ENCODE measurements at places on chromosomes 7 and 10.

GRCh38 chr7:33050535-33051318 lies 11.8 kb downstream of the NT5C3A start:
- no peak for DNase-seq

- DNase-seq, result no peak
Measured at GRCh38 chr7:39451901-39452300, 114.3 kb upstream of the YAE1 start.

DNA sequence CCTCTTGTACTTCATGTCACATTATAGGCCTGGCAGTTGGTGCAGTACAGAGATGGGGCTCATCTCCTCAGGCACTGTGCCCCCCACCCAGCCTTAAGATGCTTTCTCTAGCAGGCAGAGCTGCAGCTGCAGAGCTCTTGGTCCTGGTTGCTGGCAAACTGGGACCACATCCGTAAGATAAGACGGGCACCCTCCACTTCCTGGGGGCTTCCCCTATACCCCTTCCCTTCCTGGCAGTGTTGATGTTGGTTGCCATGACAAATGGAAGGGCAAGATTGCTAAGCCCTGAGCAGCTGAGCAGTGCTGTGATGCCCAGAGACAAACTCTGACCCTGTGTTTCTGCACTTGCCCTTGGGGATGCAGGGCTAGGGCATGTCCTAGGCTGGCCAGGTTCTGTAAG lies 103.4 kb upstream of the ANLN start:
- DNase-seq, result no peak

DNA sequence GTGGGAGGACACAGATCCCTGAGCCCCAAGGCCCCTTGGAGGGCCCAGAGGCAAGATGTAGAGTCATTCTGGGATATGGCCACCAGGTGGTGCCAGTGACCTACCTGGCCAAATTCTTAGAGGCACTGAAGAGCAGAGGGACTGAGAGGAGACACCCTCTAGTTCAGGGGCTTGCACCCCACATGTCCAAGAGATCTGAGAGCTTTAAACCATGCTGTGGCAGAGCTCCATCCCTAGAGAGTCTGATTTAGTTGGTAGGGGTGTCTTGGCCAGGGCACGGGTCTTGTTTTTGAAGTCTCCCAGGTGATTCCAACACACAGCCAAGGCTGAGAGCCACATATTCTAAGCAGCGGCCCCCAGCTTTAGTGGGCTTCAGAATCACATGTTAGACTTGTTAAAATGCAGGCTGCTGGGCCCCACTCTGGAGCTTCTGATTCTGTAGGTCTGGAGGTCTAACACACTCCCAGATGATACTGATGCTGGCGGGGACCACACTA lies 52.5 kb downstream of the PRF1 start:
- no peak for DNase-seq

DNA sequence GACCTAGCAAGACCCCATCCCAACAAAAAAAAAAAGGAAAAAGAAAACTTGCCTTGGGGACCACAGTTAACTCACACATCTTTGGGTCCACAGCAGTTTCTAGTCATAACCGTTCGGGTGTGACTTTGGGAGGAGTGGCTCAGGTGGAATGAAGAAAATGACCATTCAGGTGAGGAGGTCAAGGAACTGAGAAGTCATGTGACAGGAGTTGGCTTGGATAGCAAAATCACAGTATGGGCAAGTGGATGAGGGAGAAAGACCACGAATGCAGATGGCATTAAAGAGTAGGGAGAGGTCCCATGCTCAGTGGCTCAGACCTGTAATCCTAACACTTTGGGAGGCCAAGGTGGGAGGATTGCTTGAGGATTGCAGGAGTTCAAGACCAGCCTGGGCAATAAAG lies 17.1 kb upstream of the CNOT4 start:
- DNase-seq, result no peak

DNA sequence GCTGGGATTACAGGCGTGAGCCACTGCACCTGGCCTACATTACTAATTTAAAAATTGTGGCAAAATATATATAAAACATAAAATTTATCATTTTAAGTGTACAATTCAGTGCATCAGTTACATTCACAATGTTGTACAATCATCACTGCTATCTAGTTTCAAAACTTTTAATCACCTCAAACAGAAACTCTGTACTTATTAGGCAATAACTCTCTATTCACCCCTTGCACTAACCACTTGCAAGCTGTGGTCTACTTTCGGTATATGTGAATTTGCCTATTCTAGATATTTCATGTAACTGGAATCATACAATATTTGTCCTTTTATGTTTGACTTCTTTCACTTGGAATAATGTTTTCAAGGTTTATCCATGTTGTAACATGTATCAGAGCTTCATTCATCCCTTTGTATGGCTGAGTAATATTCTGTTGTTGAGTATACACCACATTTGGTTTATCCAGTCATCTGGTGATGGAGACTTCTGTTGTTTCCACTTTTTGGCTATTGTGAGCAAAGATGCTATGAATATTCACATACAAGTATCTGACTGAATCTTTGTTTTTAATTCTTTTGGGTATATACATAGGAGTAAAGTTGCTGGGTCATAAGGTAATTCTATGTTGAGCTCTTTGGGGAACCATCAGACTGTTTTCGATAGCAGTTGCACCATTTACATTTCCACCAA lies 14.3 kb upstream of the ELOVL3 start:
- DNase-seq, result no peak

DNA sequence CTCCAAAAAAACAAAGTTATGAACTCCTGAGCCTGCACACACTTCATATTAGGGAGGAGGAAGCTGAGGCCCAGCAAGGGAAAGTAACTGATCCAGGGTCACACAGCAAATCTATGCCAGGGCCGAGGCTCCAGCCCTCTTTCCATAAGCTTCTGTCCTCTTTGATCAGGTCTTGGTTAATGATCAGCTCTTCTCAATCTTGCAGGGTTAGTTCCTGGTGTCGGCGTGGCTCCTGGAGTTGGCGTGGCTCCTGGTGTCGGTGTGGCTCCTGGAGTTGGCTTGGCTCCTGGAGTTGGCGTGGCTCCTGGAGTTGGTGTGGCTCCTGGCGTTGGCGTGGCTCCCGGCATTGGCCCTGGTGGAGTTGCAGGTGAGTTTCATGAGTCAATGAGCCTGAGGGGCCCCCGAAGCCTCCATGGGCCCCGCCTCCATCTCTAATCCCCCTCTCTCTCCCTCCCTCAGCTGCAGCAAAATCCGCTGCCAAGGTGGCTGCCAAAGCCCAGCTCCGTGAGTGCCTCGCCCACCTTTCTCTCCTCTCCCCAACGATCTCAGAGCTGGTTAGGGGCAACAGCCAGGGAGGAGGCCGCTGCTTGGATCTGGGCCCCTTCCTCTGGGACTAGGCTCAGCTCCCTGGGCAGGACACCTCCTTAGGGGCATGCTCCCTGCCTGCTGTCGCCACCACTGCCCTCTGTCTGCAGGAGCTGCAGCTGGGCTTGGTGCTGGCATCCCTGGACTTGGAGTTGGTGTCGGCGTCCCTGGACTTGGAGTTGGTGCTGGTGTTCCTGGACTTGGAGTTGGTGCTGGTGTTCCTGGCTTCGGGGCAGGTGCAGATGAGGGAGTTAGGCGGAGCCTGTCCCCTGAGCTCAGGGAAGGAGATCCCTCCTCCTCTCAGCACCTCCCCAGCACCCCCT lies 23.7 kb upstream of the LIMK1 start:
- no peak for DNase-seq

- DNase-seq, result no peak
Measured at GRCh38 chr10:77841711-77842375, 84.7 kb downstream of the DLG5 start.

DNA sequence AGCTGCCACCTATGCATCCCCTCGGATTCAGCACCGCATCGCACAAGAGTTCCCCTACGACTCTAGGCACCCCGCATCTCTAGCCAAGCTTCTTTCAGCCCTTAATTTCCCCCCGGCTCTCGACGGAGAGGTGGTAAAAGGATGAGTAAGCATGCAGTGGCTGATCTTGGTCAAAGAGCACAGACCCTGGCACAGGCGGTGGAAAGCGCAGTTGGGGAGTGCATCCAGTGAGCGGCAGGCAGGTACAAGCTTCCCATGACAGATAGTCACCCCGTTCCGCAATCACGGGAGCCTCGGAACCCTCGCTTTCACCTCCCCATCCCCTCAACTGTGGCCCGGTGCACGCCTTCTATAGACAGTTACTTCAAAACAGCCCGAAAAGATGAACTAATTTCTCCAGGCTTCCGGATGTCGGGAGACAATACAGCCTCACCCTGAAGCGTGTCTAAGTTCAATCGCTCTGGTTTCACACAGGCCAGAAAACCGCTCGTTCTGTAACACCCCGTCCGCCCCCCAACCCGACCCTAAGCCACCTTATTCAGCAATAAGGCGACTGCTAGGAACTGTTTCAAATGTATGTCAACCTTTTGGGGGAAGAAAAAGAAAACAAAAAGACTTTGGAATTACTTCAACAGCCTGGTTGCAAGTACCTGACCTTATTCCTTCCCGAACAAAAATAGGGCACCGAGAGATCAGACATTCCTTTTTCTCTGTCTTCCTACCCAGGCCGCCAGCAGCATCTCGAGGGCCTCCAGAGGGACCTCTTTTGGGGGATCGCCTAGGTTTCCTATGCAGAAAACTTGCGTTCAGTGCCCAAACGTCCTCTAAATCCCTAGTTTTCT lies 1.4 kb downstream of the RHEB start:
- no peak for DNase-seq

DNA sequence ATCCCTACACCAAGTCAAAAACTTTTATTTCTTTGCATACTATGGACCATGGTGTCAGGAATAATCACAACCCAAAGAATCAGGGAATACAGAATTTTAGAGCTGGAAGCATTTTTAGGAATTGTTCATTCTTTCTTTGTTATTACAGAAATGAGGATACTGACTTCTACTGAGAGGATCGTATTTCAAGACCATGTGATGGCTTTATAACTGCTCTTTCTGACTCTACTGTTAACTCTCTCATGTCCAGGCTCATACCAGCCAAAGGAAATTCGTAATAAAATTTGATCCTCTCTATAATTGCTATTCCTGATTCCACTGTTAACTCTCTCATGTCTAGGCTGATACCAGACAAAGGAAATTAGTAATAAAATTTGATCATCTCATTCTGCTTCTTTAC lies 1050.9 kb upstream of the C7orf33 start:
- no peak for DNase-seq

DNA sequence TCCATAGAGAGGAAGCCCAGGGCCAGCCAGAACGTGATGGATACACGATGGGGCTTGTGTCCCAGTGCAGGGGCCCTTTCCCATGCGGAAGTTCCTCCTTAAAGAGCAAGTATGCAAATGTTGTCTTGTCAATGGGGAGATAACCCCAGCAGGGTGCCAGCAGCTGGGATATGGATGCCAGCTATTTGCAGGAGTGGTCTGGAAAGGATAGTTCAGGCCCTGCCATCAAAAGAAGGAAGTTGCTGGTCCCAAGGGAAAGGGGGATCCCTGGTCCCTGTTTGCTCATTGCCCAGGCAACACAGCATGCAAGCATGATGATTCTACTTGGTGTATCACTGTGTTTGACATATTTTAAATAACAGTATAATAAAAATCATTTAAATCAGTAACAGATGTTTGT lies 73.1 kb upstream of the HECW1 start:
- DNase-seq, result no peak

DNA sequence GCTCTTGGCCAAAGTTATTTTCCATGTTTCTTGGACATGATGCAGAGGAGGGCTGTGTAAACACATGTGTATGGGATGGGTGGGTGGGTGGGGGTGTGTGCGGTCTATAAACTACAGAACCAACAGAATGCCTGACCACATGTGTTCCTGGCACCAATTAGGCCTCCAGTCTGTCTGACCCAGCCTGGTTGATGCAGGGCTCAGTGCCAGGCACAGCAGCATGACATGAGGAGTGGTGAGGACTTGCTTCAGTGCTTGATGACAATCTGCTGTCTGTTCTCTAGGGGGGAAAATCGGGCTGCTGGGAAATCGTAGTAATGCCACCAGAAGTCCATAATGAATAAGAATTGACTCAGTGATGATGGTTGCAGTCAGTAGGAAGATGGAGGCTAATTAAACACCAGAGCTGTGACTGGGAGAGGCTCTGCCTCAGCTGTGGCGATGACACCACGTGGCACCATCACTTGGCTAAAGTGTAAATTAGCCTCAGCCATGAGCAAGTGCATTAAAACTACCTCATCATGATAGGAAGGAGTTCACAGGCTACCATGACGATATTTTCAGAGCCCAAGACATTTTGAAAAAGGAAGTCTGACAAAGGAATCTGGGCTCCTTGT lies 260.1 kb upstream of the PODXL start:
- DNase-seq, result peak; percentile 52

- DNase-seq, result no peak
Measured at GRCh38 chr10:55410415-55410885, 609.4 kb upstream of the PCDH15 start.

- no peak for DNase-seq
Measured at GRCh38 chr7:14218338-14218737, 228.9 kb upstream of the ETV1 start.

GRCh38 chr7:151469281-151469680 lies 29.3 kb upstream of the CRYGN start:
- DNase-seq, result no peak

DNA sequence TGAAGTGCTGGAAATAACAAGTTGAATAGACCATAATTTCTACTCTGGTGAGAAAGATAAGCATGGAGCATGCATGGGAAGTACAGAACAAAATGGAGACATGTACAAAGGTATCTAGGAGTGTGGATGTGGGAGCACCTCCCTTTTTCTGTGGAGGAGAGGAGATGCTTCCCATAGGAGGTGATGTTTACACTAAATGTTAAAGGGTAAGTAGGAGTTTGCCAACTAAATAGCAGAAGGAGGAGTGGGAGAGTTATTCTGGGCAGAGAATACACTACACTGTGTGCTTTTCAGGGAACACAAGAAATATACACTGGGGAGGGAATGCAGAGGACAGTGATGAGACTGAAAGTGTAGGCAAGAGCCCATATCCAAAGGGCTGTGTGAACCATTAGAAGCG lies 21.1 kb upstream of the PANK1 start:
- no peak for DNase-seq

DNA sequence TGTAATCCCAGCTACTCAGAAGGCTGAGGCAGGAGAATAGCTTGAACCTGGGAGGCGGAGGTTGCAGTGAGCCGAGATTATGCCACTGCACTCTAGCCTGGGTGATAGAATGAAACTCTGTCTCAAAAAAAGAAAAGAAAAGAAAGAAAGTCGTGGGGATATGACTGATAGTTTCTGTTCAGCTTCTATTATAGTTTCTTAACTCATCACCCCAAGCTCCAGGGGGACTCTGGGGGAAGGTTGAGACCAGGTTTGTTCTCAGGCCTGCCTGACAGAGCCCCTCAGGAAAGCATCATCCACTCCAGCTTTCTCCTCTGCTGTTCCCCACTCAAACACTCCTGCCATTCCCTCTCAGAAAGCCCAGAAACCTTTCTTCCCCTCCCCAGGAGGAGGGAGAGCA lies 542.4 kb upstream of the GALNT17 start:
- no peak for DNase-seq

GRCh38 chr10:30127120-30127541 lies 67.7 kb upstream of the JCAD start:
- no peak for DNase-seq

GRCh38 chr7:125391921-125392320 lies 462.3 kb upstream of the POT1 start:
- peak; percentile 1 for DNase-seq

- DNase-seq, result no peak
Measured at GRCh38 chr10:100245484-100246220, 16.3 kb upstream of the CHUK start.
